ENCODE measurements at places on chromosomes 7 and 10.

- DNase-seq = no peak
These were observed 7.7 kb upstream of the SCART1 start for GRCh38 chr10:133445751-133446708.

- no peak for DNase-seq
These were observed 387.8 kb downstream of the SDK1 start for GRCh38 chr7:3688842-3689241.

GRCh38 chr7:101218236-101219125, 516 bp downstream of the ZNHIT1 start:
- DNase-seq = no peak

DNA sequence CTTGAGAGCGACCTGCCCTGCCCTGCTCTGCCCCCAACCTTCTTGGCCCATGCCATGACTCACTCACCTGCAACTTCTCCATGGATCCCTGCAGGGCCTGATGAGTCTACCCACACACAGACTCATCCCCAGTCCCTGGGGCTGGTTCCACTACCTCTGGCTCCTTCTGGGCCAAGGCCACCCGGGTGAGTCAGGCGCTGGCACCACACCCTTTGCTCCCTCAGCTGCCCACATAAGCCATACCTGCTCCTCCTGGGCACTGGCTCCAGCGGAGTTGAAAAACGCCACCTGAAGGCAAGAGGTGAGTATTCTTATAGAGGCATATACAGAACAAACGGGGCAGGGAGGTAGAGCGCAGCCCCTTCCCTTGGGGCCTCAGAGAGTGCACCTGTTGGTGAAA, 16.2 kb upstream of the MTPAP start:
- no peak for DNase-seq

GRCh38 chr7:7989133-7989532, 20.5 kb downstream of the GLCCI1 start:
- DNase-seq = no peak

- no peak for DNase-seq
These were observed 53.8 kb upstream of the CPXM2 start for GRCh38 chr10:123945325-123945920.

DNA sequence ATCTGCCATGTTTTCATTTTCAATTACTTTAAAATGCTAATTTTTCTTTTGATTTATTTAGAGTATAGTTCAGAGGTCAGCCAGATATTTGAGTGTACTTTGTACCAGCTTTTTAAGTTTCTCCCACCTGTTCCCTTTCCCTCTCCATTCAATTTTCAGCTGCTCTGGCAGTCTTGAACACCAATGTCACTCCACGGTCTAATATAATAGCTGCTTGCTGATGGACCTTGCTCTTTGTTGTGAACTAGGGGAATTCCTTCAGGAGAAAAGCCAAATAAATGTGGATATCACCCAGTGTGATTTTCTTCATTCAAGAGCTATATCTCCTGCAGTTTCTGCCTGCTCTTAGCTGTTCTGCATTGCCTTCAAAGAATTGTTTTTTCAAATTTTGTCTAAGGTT, 3.9 kb upstream of the HPS1 start:
- no peak for DNase-seq

- no peak for DNase-seq
These were observed 40.1 kb upstream of the AKR1C2 start for GRCh38 chr10:5043716-5044115.

- DNase-seq = no peak
These were observed 132.4 kb downstream of the CDK14 start for GRCh38 chr7:90728568-90728967.

DNA sequence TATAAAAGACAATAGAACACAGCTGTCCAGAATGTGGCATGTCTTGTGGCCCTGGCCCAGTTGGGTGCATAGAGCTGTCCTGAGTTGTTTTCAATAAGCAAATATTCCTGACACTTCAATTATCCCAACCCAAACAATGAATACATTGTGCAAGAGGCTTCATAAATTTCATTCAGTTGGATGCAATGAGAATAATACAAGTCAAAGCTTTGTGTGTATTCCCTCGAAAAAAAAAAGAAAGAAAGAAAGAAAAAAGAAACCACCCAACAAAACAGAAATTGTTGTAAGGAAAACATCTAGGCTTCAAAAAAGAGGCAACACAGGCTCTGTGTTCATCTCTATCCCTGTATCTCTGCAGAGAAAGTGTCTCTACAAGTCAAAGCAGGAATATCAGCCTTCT, 138.7 kb upstream of the ADO start:
- DNase-seq = no peak

DNA sequence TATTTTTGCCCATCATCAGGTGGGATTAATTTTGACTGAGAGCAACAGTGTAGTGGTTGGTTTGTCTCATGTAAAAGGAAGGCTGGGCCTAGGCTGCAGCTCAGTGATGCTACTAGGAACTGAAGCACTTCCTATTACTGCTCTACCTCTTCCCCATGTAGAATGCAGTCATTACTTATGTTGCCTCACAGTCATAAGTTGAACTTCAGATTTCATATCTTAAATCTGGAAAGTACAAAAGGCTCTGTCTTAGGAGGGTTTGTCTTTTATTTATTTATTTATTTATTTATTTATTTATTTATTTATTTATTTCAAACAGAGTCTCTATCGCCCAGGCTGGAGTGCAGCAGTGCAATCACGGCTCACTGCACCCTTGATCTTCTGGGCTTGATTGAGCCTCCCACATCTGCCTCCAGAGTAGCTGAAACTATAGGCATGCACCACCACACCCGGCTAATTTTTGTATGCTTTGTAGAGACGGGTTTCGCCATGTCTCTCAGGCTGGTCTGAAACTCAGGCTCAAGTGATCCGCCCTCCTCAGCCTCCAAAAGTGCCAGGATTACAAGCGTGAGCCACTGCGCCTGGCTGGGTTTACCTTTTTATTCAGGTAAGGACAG, 721.7 kb upstream of the GALNT17 start:
- DNase-seq = no peak

Measured in stimulated activated CD4-positive, alpha-beta T cell treated with anti-CD3 and anti-CD28 coated beads, TNF-alpha, amount 100 ng/mL, for 1 hour (primary cell).